ENCODE measurements at places on chromosomes 7 and 10.

- peak; percentile 0 for DNase-seq
These were observed 992.7 kb upstream of the MBL2 start for GRCh38 chr10:53765311-53765710.

DNA sequence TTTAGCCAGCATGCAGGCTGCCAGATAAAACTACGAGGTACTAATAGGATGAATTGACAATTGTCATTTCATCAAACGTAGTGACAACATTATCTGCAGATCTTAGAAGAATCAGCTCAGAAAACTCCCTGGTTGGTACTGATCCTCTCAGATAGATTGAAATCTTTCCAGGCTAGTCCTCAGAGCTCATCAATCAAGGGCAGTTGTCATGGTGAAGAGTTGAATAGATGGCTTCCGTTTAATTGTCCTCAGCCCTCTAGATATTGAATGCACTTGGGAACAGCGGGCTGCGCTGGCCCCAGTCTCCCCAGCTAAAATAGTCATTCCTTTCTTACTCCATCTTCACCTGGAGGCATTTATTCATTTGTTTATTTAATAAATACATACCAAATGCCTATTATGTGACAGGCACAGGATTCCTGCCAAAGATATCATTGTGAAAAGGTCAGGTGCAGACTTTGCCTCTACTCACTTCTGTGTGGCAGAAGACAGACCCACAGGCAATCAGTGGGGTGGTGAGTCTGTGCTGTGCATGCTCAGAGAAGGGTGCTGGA, 1081.6 kb downstream of the TYW1 start:
- DNase-seq, result no peak

DNA sequence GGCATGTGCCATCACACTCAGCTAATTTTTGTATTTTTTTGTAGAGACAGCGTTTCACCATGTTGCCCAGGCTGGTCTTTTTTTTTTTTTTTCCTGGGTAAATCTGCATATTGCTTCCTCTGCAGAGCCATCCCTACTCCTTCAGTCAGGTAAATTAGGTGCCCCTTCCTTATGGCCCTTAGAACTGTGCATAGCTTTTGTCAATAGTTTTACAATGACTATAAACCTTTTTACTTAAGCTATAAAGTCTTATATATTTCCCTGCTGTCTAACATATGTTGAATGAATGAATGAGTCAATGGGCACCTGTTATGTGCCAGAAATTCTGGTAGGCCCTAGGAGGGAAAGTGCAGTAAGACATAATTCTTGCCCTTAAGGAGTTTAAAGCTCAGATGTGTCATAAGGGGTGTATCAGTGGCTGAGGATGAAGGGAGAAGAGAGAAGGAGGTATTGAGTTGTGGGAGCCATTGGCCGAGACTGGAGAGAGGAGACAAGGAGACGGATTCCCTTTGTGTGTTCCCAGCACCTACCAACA, 30.6 kb upstream of the UBE2D1 start:
- DNase-seq, result no peak

DNA sequence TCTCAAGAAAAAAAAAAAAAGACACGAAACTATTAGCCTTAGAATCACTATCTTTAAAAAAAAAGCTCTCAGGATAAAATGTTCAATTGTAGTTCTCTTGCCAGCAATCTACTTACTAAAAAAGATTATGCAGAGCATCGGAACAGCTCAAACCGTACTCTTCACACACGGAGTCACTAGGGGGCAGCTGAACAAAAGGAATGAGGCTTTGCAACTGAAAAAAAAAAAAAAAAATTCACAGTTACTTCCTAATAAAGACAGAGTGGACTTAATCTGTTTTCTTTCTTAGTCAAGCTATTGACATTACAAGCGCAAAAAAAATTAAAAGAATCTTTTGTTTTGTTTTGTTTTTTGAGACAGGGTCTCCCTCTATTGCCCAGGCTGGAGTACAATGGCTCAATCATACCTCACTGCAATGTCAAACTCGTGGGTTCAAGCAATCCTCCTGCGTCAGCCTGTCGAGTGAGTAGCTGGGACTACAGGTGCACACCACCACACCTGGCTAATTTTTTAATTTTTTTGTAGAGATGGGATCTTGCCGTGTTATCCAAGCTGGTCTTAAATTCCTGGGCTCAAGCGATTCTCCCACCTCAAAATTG, 11.5 kb downstream of the PMS2 start:
- DNase-seq, result peak; percentile 57

- DNase-seq, result peak; percentile 5
These were observed 36.2 kb upstream of the OGDHL start for GRCh38 chr10:49798275-49798674.

- no peak for DNase-seq
These were observed 6.5 kb downstream of the DBNL start for GRCh38 chr7:44050915-44051560.

DNA sequence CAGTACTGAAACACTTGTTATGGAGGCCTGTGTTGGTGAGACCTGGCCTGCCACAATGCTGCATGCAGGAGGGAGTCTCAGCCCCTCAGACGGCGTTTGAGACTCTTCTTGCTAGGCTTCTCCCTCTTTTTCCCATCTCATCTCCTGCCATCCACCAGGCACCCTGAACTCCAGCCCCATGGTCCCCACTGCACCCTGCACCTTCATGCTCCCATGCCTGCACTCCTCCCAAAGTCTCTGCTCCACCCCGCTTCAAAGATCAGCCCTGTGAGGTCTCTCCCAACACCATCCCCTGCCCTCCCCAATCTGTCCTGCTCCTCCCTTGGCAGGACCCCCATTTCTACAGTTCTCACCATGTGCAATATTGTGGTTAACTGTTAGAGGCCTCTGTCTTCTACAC, 61.7 kb downstream of the VOPP1 start:
- no peak for DNase-seq

DNA sequence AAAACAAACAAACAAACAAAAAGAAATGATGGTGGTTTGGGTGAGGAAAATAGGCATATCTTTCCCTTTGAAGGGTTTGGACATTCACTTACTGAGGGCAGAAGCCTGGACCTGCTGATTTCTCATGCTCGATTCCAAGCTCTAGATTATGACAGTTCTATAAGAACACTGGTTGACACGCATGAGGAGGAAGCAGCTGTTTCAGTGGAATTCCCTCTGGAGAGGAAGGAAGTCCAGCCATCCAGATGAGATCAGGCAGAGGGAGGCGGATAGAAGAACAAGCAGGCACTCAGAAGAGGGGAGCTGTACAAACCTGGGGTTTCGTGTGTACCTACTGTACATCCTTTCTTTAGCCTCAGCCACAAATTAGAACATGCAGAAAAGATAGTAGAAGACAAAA, 691.9 kb downstream of the INHBA start:
- DNase-seq, result no peak

DNA sequence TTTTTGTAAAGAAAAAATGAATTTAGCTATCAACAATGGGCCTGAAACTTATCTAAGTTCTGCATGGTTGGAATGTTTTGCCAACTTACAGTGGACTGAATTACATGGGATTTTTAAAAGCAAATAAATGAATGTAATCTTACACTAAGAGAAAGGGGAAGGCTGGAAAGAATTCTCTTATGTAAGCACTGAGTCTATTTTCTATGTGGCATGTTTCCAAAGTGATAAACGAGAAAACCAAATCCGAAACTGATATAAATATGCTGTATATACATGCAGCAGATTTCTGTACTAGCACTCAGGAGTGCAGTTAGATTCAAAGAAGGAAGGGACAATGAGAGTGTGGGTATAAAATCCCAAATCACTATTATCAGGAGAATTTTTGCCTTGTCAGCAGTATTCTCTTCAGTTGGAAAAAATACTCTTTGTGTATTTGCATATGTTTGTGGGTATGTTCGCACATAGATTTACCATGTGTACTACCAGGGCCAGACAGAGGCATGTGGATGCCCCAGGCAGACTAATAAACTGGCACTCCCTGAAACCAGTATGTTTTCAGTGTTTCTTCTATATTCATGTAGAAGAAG, 334.3 kb upstream of the SEMA3D start:
- DNase-seq, result no peak

- no peak for DNase-seq
These were observed 9.8 kb downstream of the VSIR start for GRCh38 chr10:71763352-71764127.

DNA sequence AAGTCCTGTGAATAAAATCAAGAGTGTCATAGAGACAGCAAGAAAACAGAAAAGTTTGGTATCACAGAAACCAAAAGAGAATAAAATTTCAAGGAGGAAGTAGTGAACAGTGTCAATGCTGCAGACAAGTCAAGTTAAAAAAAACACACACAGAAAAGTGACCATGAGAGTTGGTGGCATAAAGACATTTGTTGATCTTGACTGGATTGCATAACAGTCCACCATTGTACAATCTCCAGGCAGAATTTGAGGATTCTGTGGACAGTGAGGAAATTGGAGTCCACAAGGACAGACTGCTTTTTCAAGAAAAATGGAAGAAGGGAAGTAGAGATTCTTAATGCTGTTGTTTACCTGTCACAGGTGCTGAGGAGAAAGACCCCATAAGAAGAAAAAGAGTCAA, 412.5 kb downstream of the PLXDC2 start:
- DNase-seq, result no peak

DNA sequence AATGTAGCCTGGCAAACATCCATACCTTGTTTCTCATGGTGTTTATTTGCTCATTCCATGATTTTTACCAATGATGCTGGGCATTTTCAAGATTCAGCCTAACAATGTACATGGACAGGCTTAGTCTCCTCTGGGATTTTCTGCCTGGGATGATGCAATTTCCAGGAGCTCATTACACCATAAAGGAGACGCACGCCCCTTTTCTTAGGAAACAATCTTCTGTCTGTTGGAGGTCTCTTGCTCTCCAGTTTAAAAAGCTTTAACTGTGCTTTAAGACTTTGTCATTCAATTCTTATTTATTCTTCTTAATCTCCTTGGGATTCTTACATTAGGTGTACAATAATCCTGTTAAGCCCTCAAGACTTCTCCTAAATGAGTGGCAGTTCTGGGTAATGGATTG, 150.3 kb upstream of the NRP1 start:
- DNase-seq, result no peak

DNA sequence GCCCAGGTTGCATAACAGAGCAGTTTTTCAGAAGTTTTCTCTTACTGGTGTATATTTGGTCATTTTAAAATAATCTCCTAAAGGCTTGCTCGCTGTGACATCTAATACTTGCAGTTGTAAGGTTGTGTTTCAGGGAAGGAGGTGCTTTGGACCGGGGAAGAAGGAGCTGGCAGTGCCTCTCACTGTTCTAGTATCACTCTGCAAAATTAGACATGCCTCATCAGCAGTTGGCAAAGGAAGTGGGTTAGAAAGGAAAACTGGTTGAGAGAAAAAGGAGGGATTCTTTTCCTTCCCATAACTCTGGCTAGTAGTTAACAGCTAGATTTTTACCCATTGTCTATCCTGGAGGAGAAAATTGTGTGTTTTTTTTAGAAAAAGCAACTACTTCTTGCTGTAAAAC, 34.8 kb downstream of the CUL1 start:
- no peak for DNase-seq

DNA sequence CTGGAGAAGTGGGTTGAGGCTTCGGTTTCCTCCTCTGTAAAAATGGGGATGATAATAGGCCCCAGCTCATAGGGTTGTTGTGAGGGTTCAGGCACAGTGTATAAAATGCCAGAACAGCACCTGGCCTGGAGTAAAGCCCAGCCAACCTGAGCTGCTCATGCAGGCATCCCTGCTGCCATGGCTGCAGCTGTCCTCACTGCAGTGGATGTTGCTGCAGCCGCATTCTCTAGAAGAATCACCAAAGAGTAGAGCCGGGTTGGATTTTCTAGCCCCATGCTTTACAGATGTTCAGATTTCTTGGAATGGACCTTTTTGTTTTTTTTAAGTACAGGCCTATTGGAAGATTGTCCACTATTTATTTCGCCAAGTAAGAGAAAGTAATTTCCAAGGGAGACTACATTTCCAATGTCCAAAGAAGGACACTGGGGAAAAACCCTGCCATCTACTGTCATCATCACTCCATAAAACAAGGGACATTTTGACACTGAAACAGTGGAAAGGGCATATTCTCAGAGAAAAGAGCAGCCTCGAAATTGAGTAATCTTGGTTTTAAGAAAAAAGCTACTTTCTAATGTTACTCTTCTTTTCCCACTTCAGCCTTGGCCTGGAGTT, 147.5 kb upstream of the TCF7L2 start:
- DNase-seq, result no peak

- DNase-seq, result no peak
These were observed 249.3 kb upstream of the PFKP start for GRCh38 chr10:2817940-2818636.

GRCh38 chr10:11181978-11182377, 164.3 kb downstream of the CELF2 start:
- peak; percentile 5 for DNase-seq

DNA sequence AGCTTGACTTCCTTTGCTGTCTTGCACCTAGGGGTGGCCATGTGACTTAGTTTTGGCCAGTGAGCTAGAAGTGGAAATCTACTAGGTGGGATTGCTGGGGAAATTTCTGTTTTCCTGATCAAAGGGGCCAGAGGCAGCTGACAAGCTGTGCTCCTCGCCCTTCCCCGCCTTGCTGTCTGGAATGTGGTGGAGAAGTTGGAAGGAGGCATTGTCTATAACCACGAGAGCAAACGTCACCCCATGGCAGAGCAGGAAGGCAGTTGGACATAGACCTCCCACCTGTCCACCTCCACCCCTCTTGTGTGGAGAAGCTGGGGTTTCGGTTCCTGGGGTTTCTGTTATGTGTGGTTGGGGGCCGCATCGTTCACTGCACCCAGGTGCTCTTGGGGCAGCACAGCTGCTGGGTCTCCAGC, 7.3 kb downstream of the SFRP5 start:
- DNase-seq, result no peak

- no peak for DNase-seq
These were observed 183.1 kb downstream of the GPAM start for GRCh38 chr10:112000466-112000865.

DNA sequence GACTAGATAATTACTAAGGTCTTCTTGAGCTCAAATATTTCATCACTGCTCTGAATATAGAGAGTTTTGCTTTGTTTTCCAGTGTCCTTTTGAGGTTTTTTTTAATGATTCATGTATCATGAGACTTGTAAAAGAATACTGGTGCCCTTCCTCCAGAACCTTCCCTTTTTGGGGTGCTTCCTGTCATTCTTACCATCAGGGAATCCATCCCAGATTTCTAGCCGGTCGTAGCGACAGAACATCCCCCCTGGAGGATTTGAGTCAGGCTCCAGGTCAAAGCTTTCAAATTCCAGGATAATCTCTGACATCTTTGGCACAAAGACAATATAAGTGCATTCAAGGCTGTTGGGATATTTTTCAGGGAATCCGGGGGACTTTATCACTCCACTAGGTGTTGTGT, 71.0 kb downstream of the NRP1 start:
- DNase-seq, result no peak

DNA sequence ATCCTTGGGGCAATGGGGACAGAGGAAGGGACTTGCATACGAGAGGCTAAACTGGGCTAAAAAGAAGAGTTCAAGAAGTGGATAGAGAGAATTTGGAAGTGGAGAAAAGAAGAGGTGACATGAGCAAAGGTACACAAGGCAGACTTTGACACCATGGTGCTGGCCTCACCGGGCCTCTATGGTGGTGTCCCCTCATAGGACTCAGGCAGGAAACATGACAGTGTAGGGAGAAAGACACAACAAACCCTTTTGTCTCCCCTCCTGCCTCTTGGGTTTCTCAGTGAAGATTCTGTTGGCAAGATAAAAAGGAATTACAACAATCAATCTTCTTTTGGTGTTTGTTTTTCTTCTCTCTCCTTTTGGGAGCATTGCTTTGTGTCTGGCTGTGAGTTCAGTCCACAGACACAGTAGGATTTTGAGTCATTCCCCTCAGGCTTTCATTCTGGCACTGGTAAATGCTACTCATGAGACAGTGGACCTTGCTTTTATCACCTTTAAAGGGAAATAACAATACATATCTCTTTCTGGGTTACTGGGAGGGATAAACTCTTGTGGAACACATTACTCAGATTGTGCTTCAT, 827.7 kb downstream of the TNS3 start:
- peak; percentile 77 for DNase-seq
